ENCODE measurements at places on chromosomes 6 and 20.

- DNase-seq: no peak
Measured at GRCh38 chr6:66508433-66508832, 801.4 kb upstream of the EYS start.

- no peak for DNase-seq
Measured at GRCh38 chr6:129263176-129263575, 380.2 kb downstream of the LAMA2 start.

DNA sequence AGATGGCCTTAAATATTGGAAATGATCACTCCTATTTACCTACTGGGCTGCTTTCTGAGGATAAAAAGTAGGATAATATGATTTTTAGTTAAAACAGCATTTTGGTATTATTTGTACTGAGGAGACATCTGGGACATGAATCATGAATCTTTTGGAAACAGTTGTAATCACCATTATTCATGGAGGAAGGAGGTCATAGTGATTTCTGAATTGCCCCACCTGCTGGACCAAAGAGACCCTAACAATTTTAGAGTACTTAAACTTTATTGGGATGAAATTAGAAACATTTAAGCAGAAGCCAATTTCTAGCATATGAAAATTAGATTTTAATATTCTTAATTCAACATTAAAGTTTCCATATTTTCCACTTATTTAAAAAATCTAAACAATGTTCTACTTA is 108.4 kb upstream of the SIM1 start:
- peak; percentile 57 for DNase-seq

- no peak for DNase-seq
Measured at GRCh38 chr6:3568396-3569082, 111.7 kb upstream of the SLC22A23 start.

DNA sequence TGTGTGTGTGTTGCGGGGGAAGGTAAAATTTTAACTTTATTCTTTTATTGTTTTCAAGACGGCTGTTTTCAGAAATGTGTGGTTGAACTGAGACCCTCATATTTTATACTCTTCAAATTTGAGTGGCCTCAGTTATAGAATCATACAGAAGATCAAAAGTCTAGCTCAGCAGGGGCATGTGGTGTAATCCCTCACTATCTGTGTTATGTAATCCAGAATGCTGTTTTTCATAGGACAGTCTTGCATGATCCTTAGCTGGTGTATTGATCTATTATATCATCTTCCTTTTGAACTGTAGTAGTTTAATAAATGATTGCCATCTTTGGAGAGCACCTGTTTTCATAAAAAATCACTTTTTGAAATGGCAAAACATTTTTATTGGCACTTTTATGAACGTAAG is 1.4 kb downstream of the PLCB4 start:
- no peak for DNase-seq

GRCh38 chr6:52328729-52329128 is 33.2 kb upstream of the PAQR8 start:
- no peak for DNase-seq

DNA sequence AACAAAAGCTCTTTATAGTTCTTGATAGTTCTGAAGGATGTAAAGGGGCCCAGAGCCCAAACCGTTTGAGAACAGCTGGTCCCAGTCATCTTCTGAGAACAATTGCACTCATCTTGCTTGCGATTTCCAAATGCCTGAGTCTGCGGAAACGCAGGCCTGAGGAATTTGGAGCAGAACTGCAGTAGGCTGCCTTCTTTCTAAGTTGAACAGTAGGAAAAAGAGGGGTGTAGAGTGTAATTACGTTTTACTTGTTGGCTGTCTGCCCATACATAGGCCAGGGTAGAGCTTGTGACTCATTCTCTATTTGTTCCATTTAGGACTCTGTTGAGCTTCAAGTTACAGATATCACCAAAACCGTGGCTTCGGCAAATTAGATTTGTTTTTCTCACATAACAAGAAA is 42.0 kb upstream of the KIF16B start:
- peak; percentile 80 for DNase-seq

- DNase-seq: no peak
Measured at GRCh38 chr6:140684776-140685550, 1310.5 kb upstream of the CITED2 start.

- no peak for DNase-seq
Measured at GRCh38 chr20:55961376-55962330, 43.7 kb downstream of the CBLN4 start.

DNA sequence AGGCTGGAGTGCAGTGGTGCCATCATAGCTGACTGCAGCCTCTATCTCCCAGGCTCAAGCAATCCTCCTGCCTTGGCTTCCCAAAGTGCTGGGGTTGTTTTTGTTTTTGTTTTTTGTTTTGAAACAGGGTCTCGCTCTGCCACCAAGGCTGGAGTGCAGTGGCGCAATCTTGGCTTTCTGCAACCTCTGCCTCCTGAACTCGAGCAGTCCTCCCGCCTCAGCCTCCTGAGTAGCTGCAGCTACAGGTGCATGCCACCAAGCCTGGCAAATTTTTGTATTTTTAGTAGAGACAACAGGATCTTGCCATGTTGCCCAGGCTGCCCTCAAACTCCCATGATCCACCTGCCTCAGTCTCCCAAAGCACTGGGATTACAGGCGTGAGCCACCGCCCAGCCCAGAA is 4.2 kb downstream of the C6orf132 start:
- DNase-seq: no peak

DNA sequence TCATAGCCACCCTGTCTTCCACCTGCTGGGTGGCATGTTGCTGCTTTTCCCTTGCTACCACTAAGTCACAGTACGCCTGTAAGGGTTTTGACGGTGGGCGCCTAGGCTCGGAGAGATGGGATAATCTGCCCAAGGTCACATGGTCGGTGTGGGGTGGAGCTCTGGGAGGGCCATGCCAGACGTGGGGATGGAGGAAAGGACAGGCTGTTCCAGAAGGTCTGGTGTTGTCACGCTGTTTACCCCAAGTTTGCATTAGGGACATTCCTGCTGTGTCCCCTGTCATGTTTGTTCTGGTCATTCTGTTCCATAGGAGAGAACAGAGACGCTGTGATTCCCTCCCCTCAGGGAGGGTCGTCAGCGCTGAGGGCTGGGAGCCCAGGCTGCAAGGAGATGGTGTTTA is 16.1 kb downstream of the IP6K3 start:
- DNase-seq: no peak

DNA sequence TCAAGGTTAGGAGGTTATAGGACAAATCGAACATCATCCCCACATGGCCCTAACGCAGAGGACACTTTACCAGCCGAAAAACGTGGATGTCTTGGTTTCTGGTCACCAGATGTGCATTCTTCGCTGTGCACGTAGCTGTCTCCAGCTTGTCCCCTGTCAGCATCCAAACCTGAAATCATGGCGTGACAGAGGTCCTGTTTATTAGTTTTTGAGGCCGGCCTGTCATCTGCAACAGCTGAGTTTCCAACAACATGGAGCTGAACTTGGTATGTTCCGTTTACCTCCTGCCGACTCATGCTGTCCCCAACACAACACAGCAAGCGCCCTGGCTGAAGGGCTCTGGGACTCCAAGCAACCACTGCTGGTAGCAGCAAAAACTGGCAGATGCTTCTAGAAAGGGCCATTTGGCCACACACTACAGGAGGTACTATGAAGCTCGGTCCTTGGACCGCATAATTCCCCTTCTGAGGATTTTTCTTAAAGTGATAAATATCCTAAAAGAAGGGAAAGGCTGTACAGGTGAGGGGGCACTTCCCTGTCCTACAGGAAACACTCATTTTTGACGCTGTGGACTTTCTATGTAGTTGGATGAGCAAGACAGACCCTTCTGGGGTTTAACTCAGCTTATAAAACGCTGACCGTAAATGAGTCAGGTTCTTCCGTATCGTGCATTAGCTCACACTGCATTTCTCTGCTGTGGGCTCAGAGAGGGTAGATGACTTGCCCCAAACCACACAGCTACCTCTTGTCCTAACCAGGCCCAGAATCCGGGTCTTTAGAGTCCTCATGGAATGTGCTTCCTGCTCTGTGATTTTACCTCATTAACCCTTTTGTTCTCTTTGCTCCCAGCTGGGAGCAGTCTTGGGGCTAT is 79.7 kb upstream of the NFATC2 start:
- DNase-seq: no peak

GRCh38 chr20:3980260-3981131 is 34.9 kb downstream of the RNF24 start:
- DNase-seq: peak; percentile 38

DNA sequence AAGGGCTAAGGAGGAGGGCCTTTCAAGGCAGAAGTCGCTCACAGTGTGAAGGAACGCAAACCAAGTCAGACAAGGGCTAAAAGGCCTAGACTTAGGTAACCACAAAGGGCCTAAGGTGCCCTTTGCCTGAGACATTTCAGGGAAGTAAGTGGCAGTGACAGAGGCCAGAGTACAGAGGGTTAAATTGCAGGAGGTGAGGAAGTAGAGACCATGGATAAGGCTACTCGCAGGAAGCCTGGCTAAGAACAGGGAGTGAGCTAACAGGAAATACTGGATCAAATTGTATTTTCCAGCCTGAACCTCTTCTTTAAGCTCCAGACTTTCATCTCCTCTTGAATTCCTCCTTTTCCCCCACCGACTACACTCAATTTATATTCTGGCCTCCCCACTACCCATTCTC is 16.6 kb downstream of the ZHX3 start:
- no peak for DNase-seq

- no peak for DNase-seq
Measured at GRCh38 chr20:2353231-2353630, 27.5 kb upstream of the TGM6 start.

- DNase-seq: no peak
Measured at GRCh38 chr6:27190126-27190525, 57.4 kb upstream of the PRSS16 start.

GRCh38 chr20:5065879-5066383 is 53.8 kb downstream of the PCNA start:
- peak; percentile 98 for DNase-seq

DNA sequence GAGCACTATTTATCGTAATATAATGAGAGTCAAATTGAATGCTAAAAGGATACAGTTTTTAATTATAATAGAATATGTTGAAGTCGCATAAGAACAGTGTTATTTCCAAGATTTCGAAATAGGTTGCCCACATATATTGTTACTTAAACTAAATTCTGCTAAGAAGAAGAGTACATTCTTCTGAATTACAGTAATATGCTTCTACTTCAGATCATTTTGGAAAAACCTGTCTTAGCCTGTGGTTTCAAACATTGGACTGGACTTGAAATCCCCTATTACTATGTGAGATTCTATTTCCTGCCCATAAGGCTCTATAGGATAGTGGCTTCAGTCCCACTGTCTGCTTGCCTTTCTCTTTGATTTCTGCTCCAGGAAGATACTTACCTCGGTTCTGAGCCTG is 137.2 kb downstream of the B3GAT2 start:
- no peak for DNase-seq

DNA sequence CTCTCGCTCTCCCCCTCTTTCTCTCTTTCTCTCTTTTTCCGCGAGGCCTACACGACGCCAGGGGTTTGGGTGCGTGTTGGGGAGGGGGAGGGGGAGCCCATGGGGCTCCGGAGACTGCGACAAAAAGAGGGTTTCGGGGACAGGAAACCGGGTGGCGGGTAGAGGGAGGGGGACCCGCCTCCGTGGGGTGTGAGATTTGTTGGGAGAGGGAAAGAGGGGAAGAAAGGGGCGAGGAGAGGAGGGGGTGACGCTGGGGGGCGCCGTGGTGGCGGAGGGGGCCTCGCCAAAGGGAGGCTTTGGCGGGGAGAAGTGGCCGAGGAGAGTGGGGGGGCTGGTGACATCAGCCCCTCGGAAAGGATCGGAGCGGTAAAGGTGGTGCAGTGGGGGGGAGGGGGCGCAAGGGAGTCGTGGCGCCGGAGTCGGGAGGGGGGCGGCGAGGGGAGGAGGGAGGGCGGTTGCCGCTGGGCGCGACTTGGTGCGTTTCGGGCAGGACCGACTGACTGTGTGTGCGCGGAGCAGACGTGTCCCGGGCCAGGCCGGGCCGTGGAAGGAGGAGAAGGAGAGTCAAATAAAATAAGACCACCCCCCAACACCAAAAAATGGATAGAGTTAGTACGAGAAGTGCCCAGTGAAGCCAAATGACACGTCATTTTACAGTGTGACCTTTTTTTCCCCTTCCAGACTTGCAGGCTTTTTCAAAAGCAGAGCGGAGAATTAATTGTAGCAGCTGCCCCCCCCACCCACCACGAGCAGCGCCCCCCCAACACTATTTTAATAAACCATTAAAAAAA is 39.8 kb downstream of the GNAS start:
- DNase-seq: peak; percentile 68

- DNase-seq: no peak
Measured at GRCh38 chr6:148758492-148758891, 11.7 kb downstream of the UST start.

- DNase-seq: no peak
Measured at GRCh38 chr6:35229304-35229703, 15.5 kb downstream of the SCUBE3 start.

DNA sequence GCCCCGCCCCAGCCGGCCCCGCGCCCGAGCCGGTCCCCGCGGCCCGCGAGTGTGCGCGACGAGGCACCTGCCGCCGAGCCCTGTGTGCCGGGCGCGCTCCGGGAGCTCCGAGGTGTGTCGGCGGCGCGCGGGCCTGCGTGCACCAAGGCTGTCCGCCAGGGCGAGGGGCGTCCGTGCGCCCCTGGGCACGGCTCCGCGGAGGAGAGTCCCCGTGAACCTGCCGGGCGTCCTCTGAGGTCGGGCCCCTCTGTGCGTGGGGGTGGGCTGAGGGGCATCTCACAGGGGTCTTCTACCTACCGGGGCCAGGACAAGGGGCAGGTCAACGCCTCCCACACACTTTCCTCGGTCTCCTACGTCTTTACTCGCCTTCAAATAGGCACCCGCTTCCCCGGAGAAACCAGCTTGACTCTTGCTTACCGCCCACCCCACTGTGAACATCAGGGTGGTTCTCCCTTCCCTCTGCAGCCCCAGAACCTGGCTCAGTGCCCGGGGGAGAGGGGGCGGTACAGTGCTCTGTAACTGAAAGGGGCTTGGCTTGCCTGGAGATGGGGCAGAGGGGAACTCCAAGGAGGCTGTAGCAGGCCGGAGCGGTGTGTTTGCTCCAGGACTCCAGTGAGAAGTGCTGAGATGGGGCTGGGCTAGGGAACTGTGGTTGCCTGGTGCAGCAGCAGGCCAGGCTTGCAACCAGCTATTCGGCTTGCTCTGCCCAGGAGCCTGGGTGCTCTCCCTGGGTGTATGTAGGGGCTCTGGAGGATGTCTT is at the start of gene SAMD10:
SAMD10 (minus strand) TSS at position 86 of the 760 bp plus-strand sequence. CDS start 175 bp downstream, outside the sequence.
- DNase-seq: no peak

DNA sequence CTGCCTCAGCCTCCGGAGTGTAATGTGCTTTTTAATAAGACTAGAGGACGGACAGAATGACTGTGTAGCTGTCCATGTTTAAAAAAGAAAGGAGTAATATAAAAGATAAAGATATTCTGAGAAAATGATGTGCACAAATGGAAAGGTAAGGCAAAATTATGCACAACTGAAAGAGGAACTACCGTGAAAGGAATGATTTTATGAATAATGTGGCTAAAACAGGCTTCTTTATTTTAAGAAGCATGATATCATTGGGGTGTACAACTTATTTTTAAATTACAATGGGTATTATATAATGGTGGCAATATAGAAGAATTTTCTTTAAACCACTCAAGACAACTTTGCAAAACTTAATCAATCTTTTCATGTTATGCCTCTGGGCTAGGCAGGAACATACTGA is 78.1 kb downstream of the FIG4 start:
- no peak for DNase-seq

- DNase-seq: no peak
Measured at GRCh38 chr20:34985461-34986310, 30.0 kb downstream of the MYH7B start.

- DNase-seq: no peak
Measured at GRCh38 chr6:42696526-42697267, 25.7 kb downstream of the PRPH2 start.

Data from myocyte (in vitro differentiated cells).